Pulmonary artery endothelial cell (primary cell): ENCODE measurements at places on chromosomes 11 and 22. TPM values are rescaled to one million over a fixed set of nuclear protein-coding genes. Genes with fewer than 3 reads are reported as not detected.

The OR51B2 gene
- not detected in 2 replicates for total RNA-seq

The PLAAT3 gene
- 44.7 and 57.6 TPM in 2 replicates for total RNA-seq

The TMEM151A gene
- total RNA-seq: not detected in 2 replicates

The ATG2A gene
- 8.8 and 9.6 TPM in 2 replicates for total RNA-seq

The C11orf87 gene
- not detected in 2 replicates for total RNA-seq

The ARRB1 gene
- total RNA-seq: 94.5 and 156 TPM in 2 replicates

The MMP12 gene
- total RNA-seq: not detected in 2 replicates

The LARGE2 gene
- not detected in 2 replicates for total RNA-seq

GRCh38 chr22:35712672-35713071, 5.0 kb upstream of the APOL5 start:
- DNase-seq: no peak

GRCh38 chr11:116538677-116539076, 234.1 kb downstream of the BUD13 start:
- DNase-seq: no peak

DNA sequence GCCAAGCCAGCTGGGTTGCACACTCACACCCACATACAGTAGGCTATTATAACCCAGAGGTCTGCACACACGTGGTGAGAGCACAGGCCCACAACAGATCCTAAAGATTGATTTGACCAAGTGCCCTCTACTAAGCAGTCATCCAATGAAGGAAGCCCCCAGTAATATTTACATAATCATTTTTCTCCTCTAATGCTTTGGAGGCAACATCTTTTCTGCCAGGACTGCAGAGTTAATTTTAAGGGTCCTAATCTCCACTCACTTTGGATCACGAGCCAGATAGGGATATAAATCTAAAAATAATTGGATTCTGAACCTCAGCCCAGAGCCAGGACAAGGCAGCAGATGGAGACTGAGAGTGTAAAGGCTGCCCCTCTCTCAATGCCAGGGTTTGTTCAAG, 49.1 kb upstream of the MTNR1B start:
- no peak for DNase-seq

GRCh38 chr11:46380340-46381047, 975 bp upstream of the MDK start:
- DNase-seq: no peak

DNA sequence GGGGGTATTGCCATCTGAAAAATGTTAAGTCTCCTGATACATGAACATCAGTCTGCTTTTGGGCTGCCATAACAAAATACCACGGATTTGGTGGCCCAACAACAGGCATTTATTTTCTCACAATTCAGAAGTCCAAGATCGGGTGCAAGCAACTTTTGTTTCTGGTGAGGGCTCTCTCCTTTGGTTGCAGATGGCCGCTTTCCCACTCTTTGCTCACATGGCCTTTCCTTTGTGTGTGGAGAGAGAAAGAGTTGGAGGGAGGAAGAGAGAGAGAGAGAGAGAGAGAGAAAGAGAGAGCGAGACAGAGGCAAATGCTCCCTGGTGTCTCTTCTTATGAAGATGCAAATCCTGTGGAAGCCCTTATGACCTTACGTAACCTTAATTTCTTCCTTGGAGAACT, 2.5 kb upstream of the KRTAP5-2 start:
- DNase-seq: no peak

- no peak for DNase-seq
Observed at GRCh38 chr11:128482512-128483191, 104.7 kb downstream of the ETS1 start.

DNA sequence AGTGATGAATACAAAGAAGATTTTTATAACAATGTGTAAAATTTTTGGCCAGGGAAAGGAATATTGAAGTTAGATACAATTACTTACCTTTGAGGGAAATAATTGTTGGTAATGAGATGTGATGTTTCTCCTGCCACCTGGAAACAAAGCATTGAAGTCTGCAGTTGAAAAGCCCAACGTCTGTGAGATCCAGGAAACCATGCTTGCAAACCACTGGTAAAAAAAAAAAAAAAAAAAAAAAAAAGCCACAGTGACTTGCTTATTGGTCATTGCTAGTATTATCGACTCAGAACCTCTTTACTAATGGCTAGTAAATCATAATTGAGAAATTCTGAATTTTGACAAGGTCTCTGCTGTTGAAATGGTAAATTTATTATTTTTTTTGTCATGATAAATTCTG, 5.3 kb downstream of the BIRC3 start:
- DNase-seq: no peak

DNA sequence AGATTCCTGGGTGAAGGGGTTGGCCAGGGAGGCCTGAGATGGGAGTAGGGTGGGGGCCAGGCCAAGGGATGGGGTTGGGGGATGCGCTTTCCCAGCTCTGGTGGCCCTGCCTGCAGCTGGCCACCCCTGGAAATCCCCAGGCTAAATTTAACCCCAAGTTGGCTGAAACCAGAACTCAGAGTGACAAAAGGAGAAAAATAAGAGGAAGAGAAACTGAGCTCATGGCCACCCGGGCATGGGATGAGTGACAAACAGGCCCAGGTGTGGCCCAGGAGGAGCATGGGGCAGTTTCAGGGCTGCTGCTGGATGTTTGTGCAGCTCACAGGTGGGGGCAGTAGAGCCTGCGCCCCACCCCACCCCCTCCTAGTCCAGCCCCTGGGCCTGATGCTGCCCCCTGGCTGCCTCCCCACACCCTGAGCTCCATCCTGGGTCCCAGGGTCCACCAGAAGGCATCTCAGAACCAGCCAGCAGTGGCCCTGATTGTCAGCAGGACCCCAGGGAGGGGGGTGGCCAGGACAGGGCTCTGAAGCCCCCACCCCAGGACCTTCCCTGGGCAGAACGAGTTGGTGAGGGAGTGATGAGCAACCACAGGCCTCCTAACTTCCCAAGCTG, 48.0 kb downstream of the IGLL5 start:
- no peak for DNase-seq

DNA sequence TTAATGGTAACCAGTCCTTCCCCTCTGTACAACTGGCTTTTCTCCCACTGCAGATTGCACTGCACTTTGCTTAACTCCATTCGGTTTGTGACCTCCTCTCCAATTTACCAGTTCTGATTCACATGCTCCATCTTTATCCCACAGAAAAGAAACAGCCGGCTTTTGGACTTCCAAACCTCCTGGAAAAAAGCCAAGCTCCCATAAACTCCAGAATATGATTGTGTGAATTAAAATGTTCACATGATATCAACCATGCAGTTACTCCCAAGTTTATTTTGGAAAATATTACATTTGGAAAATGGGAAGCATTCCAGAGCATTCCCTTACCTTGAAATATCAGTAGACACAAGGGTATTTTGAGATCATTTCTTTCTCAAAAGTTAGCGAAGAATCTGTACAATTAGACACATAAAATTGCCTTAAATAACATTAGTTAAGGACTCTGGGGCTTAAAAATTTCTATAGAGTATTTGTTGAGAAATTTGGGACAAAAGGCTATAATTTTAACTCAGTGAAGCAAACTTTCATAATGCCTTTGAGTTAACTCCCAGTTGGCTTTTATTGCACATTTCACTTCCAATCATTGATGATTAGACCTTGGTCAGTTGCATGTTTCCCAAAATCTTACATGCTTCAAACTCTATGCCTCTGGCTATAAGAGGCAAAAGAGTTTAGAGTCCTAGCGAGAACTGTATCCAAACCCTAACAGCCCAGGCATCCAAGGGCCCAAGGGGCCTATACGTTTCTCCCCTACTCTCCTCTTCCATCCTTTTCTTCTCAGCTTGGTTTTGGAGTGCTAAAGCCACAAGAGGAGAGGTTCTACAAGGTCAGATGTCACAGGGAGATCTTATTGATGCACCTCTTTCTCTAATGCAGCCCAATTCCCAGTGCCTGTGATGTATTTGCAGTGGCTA, 23.6 kb upstream of the TMEM135 start:
- no peak for DNase-seq

DNA sequence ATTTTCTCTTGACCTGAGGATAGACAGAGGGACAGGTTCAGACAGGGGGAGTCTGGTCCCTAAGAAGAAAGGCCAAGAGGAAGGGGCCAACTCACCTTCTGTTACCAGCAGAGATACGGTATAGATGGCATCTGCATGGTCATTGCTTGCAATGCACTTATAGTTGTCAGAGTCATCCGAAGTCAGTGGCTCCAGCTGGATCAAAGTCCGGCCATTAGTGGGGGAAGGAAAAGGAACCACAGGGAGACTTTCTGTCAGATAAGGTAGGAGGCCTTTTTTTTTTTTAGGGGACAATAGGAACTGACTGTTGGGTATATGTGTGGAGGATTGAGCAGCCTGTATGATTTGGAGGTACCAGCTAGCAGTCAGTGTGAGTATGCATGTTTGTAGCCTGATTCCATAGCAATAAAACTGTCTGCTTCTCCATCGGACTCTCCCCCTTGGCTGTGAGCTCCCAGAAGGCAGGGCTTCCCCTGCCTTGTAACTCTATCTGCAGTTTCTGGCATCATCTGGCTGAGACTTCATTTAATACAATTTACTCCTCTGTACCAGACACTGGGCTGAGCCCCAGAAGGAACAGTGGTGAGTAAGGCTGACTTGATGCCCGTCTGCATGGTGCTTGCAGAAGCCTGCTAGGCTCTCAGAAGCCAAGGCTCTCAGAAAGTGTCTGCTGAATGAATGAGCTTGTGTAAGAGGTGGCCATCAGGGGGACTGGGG, 5.7 kb downstream of the IGSF22 start:
- no peak for DNase-seq

- no peak for DNase-seq
Observed at GRCh38 chr11:130418756-130419155, 9.7 kb downstream of the ADAMTS8 start.

- DNase-seq: no peak
Observed at GRCh38 chr11:3223932-3224381, 5.3 kb upstream of the MRGPRG start.

DNA sequence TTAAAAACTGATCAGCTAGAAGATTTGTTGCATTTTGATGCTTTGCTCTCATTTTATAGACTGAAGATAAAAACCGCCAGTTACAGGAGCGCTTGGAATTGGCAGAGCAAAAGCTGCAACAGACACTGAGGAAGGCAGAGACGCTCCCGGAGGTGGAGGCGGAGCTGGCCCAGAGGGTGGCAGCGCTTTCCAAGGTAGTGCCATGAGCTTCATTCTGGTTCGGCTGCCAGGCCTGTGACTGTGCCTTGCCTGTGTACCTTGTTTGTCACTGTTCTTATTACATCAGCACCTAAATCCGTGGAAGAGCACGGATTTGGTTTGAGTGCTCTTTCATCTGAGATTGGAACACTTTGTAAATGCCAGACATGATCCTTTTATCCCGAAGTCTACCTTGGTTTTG, 61.4 kb downstream of the PPFIA1 start:
- DNase-seq: no peak

DNA sequence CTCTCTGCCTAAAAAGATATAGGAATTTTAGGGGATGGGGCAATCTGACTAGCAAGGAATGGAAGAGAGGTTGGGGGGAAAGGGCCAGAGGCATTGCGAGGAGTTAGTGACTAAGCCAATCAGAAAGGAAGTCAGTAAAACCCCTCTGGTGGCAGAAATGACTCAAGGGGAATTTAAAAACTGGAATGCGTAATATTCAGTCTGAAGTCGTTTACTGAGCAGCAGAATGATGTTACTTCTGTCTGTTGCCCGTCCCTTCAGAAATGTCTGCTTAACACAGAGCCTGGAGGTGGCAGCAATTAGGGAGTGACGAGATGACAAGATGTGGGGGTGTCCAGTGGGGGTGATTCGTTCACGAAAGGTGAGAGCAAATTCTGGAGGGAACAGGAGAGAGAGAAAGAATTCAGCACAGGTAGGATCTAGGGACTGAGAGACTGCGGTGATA, 107.7 kb upstream of the CLMP start:
- no peak for DNase-seq
